ENCODE measurements at places on chromosomes 1 and 21.

DNA sequence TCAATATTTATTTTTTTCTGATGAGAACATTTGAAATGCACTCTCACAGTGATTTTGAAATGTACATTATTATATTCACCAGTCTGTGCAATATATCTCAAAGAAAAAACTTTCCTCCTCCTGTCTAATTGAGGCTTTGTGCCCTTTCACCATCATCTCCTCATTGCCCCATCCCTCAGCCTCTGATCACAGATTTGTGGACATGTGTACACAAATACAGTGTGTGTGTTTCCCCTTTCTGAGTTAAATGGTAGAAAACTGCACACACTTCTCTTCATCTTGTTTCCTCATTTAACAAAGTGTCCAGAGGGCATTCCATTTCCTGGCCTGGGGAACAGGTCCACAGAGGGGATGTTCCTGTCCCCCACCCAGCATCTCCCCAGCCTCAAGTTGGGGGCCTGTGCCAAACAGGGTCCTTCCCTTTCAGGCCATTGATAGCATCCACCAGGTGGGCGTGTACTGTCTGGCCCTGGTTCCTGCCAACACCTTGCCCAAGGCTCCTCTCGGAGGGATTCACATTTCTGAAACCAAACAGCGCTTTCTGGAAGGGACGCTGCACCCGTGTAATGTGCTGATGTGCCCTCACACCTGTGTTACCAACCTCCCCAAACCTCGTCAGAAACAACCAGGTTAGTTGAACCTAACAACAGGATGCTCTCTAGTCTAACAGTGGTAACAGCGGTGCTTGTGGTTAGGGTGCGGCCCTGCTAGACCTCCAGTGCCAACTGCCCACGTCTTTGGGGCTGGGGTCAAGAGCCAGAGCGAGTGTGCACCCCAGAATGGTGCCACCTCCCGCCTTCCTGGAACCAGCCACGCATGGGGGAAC is 54.6 kb downstream of the S100B start:
- no peak for DNase-seq

DNA sequence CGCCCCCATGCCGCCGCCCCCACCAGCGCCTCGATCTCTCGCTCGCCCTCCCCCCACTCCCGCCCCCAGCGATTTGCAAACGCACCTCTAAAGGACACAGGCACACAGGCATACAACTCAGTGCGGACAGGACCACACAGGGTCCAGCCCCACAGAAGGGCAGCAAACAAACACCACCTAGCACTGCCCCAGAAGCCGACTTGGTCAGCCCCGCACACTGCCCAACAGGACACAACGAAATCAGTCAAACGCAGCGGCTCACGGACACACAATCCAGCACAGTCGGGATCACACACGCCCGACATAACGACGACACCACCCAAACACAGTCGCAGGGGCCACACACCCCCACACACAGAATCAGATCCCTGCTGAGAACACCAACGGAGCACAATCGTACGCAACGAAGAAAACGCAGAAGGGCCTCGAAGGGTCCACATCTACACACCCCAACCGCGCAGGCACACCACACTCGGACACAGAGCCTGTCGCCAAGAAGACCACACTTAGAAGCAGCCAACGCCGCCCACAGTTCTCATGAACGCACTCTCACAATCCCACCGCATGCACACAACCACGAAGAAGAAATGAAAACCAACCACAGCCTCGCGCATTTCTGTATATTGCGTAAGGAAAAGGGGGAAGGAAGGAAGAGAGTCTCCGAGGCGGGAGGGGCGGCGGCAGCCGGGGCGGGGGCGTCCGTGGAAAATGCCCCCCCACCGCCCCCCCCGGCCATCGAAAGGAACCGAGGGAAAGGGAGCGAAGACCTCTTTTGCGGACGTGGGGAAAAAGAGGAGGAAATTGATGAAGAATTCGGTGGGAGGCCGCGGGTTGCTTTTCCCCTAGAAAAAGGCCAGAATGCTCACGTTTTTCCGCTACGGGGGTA is 481 bp downstream of the TAL1 start:
- peak; percentile 37 for DNase-seq

DNA sequence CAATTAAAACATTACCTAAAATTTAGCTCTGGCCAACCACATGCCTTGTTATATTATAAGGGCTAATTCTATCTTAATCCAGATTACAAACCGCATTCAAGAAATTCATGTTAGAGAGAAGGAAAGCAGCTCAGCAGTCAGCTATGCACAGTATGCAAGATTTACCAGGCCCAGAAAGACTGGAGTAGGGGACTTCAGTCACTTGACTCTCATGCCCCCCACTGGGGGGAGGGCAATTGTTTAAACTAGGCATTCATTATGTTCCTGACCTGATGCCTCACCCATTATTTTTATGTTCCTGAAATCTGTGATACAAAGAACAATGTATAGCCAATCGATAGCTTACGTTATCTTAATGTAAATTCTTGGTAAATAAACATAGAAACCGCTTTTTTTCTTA is 96.9 kb downstream of the ZNF644 start:
- DNase-seq, result no peak

GRCh38 chr1:21869620-21870121 is 57.6 kb downstream of the LDLRAD2 start:
- DNase-seq, result peak; percentile 72

DNA sequence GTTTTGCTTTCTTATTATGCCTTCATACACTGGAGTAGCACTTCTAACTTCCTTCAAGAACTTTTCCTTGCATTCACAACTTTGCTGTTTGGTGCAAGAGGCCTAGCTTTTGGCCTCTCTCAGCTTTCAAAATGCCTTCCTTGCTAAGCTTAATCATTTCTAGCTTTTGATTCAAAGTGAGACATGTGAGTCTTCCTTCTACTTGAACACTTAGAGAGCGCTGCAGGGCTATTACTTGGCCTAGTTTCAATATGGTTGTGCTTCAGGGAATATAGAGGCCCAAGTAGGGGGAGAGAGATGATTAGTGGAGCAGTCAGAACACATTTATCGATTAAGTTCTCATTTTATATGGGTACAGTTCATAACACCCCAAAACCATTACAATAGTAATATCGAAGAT is 12.4 kb downstream of the ANGEL2 start:
- DNase-seq, result no peak

DNA sequence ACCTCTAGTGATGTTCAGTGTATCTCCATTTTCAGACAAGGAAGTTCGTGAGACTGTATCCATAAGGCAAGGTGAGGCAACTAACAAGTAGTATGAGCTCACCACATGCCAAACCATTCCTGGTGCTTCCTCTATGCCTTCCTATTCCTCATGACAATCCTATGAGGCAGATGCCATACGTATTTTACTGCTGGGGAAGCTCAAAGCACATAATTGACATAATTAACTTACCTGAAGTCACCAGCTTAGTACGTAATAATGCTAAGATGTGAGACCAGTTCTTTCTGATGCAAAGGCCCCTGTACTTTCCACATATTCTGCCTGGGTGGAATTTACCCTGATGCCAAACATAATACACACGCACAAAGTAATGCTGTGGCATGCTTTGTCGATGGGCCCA is 83.6 kb upstream of the NFIA start:
- DNase-seq, result peak; percentile 18

GRCh38 chr1:243963571-243963970 is 87.5 kb upstream of the ZBTB18 start:
- no peak for DNase-seq

DNA sequence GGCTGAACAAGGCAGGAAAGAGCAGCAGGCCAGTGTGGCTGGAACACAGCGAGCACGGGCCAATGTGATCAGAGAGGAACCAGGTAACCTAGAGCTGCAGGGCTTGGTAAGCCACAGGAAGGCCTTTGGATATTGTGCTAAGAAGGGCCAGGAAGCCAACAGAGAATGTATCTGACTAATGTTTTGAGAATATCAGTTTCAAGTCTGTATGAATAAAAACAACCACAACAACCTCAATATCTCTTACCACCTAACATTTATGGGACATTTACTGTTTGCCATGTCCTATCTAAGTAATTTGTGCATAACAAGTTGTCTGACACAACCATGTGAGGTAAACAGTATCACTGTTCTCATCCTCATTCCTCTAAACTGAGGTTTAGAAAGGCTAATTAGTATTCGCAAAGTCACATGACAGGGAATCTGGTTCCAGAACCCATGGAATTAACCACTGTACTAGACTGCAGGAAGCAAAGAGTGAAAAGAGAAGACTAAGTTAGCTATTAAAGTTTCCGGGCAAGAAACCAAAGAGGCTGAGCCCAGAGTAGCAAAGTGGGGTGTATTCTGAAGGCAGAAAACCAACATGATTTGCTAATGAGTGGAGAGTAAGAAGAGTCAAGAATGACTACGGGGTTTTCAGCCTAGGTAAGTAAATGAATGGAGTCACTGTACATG is 38.9 kb downstream of the SPRTN start:
- no peak for DNase-seq

DNA sequence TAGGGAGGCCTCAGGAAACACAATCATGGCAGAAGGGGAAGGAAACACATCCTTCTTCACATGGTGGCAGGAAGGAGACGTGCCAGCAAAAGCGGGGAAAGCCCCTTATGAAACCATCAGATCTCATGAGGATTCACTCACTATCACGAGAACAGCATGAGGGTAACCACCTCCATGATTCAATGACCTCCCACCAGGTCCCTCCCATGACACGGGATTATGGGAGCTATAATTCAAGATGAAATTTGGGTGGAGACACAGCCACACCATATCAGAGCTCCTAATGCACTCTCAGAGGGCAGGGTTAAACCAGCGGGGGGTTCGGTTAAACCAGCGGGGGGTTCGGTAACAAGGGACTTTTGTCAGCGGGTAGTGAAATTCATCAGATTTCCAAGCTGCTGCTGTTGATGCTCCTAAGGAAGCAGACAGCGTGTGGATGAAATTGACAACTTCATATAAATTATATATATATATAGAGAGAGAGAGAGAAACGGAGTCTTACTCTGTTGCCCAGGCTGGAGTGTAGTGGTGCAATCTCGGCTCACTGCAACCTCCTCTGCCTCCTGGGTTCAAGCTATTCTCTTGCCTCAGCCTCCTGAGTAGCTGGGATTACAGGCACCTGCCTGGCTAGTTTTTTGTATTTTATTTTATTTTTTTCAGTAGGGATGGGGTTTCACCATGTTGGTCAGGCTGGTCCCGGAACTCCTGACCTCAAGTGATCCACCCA is 4.2 kb downstream of the CSTB start:
- DNase-seq, result no peak
